Stimulated activated CD4-positive, alpha-beta T cell treated with anti-CD3 and anti-CD28 coated beads, Interleukin-15, amount 100 ng/mL, for 24 hours (primary cell): ENCODE measurements at places on chromosomes 16 and 17.

DNA sequence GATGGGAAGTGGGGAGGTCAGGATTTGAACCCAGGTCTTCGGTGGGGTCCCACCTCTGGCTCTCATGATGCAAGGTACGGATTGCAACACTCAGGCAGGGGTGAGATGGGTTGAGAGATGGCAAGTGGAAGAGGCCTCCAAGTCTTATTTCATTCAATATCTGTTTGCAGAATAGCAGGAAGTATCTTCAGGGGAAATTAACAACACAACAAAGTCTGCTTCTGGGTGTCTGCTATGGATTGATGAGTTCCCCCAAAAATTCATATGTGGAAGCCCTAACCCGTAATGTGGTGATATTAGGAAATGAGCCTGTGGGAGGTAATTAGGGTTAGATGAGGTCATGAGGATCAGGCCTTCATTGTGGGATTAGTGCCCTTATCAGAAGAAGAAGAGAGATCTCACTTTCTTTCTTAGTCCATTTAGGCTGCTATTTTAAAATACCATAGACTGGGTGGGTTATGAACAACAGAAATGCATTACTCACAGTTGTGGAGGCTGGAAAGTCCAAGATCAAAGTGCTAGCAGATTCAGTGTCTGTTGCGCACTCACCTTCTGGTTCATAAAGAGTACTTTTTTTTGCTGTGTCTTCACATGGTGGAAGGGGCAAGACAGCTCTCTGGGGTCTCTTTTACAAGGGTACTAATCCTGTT lies 4.4 kb upstream of the CD300H start:
- no peak for DNase-seq

GRCh38 chr17:2532146-2532720 lies 20.5 kb upstream of the METTL16 start:
- no peak for DNase-seq

GRCh38 chr17:57017625-57018024 lies 39.7 kb downstream of the SCPEP1 start:
- DNase-seq: no peak

DNA sequence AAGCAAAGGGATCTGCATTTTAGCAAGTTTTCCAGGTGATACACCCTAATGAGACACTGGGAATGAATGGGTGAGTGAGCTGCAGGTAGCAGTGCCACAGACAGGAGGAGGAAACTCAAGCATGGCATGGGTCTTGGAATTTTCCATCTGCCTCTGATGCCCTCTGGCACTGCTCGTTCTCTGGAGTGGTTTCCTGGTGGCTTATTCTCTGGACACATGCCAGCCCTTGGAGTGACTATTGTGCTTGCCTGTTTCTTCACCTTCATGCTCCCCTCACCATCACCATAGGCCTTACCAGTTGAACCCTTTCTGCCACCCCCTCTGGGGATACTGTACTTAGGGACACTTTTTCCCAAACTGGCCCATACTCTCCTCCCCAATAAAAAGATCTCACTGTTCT lies 1.6 kb downstream of the COASY start:
- no peak for DNase-seq

DNA sequence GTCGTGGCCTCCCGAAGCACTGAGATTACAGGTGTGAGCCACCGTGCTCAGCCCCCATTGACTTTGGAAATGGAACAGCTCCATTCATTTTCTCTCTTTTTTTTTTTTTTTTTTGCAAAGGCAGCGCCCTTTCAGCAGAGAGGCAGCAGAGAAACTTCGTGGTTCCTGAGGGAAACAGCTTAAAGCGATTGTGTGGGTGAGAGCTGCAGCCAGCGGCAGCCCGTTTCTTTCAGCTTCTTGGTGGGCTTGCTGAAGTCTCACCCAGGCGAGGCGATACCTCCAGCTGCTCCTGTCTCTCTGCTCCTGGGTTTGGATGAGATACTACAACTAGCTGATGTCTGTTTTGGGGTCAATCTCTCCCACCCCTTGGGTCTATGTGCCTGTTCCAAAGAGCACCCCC lies 7.7 kb downstream of the KDM8 start:
- DNase-seq: no peak

- DNase-seq: no peak
These were observed 34.8 kb downstream of the FAM20A start for GRCh38 chr17:68566442-68566738.

- no peak for DNase-seq
These were observed 93.0 kb upstream of the ZFHX3 start for GRCh38 chr16:73140929-73141328.

DNA sequence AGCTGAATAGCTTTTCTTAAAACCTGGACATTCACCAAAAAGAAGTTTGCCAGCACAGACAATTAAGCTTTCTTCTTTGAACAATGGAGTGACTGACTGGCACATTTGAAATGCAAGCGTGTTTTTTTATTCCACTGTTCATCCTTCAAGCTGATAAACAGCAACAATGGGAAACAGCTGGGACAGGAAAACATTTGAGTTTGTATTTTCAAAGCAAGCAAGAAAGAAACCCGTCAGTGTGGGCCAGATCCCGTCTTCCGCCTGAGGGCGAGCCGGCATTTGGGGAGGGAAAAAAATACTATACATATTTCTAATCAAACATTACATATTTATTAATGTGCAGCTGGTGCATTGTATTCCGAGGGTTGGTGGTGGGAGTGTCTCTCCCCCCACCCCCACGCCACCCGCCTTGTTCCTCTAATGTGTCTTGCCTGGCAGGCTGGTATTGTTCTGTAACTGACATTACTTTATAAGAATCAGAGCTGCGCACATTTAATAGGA lies 94.3 kb downstream of the CYLD start:
- DNase-seq: no peak

- no peak for DNase-seq
These were observed 57.0 kb upstream of the CLEC19A start for GRCh38 chr16:19228575-19228974.

- no peak for DNase-seq
These were observed 3.2 kb downstream of the DLG4 start for GRCh38 chr17:7216242-7217112.
